ENCODE measurements at places on chromosomes 3 and 15.

- peak; percentile 90 for DNase-seq
Measured at GRCh38 chr15:90934949-90935751, at the start of gene UNC45A. Gene UNC45A (plus strand): TSS chr15:90935285. CDS start chr15:90935325, 40 bp downstream.

DNA sequence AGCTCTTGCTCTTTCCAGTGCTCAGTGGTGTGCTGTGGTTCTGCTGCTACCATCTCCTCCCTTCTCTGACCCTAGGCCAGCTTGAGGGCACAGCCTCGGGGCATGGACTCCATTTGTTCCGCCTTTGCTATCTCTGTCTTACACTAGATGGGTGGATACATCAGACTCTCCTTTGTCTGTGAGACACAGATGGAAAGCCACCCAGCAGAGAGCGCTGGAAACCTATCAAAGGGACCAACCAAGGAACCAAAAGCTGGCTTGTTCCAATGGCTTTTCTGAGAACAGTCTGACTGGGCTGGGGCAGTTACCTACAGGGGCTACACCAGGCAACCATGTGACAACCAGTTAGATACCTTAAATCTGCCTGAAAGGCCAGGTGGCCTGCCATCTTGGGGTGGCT lies 63.8 kb downstream of the NPTN start:
- peak; percentile 70 for DNase-seq

- no peak for DNase-seq
Measured at GRCh38 chr3:108208831-108209230, 13.4 kb downstream of the IFT57 start.

DNA sequence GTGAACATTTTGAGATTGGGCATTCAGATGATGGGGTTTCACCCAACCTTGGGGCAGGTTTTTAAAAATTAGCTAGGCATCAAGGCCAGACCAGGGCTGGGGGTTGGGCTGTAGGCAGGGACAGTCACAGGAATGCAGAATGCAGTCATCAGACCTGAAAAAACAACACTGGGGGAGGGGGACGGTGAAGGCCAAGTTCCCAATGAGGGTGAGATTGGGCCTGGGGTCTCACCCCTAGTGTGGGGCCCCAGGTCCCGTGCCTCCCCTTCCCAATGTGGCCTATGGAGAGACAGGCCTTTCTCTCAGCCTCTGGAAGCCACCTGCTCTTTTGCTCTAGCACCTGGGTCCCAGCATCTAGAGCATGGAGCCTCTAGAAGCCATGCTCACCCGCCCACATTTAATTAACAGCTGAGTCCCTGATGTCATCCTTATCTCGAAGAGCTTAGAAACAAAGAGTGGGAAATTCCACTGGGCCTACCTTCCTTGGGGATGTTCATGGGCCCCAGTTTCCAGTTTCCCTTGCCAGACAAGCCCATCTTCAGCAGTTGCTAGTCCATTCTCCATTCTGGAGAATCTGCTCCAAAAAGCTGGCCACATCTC lies 6.1 kb downstream of the RHO start:
- no peak for DNase-seq

DNA sequence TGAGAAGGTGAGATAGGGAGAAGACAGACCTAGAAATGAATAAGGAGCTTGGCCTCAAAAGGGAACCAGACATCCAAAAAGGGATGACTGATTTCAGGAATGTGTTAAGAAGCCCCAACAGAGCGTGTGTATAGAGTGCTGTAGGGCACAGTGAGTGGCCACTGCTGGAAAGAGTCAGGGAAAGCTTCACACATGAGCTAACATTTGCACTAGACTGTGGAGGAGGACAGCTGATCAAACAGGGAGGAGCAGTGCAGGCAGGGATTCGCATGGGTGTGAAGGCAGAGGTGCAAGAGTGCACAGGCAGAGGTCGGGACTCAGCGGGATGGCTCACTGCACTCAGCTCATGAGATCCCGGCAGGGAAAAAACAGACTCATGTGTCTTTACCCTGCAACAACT lies 61.8 kb downstream of the NPTN start:
- no peak for DNase-seq

GRCh38 chr3:42302924-42303634 lies 37.1 kb upstream of the CCK start:
- no peak for DNase-seq

- no peak for DNase-seq
Measured at GRCh38 chr15:31247404-31247803, 79.2 kb upstream of the KLF13 start.

DNA sequence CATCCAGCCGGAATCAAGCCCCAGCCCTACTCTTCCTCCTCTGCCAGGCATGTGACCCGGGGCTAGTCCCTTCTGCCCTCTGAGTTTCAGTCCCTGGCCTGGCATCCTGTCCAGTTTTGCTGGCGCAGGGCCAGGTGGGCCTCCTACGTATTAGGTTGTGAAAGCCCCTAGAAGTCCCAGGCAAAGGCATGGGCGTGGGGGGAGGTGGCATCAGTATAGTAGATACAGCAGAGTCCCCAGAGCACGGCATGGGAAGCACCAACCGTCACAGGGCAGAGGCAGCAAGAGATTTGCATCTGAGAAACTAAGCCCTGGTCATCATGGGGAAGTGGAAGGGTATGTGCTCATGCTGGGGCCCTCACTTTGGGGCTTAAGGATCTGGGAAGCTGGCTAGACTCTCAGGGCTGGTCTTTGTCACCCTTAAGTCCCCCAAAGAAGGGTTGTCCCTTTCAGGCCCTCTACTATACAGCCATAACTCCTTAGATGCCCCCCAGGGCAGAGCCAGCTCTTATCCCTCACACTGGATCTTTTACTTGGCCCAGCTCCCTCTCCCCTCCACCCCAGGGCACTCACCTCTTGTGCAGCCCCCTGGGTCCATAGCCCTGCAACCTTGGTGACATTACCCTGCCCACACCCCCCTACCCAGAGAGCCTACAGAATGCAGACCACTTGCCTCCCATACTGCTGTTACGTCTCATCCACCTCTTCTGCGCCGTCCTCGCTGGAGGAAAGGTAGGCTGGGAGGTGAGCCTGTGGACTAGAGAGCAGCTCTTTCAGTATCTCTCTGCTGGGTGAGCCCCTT lies 11.3 kb downstream of the NBEAL2 start:
- DNase-seq: no peak

GRCh38 chr15:40751745-40752144 lies 3.3 kb downstream of the RMDN3 start:
- no peak for DNase-seq

- DNase-seq: peak; percentile 55
Measured at GRCh38 chr3:42443819-42444436, 33.5 kb upstream of the LYZL4 start.

DNA sequence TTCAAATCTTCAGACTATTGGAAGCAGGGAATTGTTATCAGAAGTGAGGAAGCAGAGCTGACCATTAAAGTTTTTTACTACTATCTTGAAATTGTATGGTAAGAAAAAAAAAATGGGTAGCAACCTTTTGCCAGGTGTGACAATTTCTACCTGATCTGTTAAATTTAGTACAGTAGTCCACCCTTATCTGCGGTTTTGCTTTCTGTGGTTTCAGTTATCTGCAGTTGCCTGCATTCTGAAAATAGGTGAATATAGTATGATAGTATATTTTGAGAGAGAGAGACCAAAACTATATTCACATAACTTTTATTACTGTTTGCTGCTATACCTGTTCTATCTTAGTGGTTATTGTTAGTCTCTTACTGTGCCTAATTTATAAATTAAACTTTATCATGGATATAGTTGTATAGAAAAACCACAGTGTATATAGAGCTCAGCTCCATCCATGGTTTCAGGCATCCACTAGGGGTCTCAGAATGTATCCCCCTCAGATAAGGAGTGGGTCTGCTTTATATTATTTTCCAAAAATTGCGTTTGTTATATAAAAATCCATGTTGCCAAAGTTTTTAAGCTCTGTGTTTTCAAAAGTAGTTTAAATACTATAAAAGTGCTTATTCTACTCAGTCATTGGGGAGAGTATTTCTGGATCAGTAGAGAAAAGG lies 69.9 kb downstream of the PTPRG start:
- no peak for DNase-seq

DNA sequence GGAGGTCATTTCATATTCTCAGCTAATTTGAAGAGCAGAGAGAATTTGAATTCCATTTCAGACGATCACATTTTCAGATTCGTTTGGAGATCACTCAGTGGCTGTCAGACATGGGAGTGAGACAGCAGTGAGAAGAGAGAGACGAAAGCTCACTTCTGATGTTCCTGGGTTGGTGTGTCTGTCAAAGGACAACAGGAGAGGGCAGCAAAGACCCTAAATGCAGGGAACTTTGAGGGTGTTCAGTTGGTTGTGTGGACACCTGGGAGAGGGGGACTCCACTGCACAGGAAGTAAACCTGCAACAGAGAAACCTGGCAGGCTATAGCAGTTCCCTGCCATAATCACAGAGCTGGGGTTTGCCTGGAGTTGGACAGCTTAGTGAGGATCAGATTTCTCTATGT lies 675.1 kb downstream of the SQOR start:
- no peak for DNase-seq

- no peak for DNase-seq
Measured at GRCh38 chr3:56012721-56013120, 455.5 kb downstream of the ERC2 start.

DNA sequence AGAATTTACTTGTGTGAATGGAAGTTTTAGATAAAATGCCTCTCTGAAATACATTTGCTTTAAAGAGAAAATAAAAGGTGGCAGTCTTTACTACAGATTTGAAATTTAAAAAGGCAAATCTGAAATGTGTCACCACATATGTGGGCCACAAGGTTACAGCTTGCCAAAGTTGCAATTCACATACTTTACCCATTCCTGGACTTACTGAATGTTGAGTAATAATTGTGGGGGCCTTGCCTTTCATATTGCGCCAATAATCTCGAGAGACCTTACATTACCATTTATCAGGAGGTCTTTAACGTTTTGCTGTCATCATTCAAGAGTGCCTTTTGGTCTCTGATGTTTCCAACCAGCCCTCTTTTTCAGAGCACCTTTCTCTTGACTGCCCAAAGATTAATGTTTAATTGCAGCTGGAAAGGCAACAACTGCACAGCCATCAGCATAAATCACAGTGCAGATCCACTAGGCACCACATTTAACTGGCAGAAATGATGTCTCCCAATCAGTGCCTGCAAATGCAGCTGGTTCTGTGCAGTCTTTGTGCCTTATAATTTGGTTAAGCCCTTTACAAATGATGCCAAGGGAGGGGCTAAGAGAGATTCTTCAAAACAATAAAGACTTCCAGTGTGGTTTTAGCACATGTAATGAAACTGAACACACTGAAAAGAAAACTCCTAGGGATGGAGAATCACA lies 206.8 kb downstream of the MAGI1 start:
- no peak for DNase-seq

GRCh38 chr3:58116985-58117384 lies 93.8 kb downstream of the DNASE1L3 start:
- DNase-seq: no peak

DNA sequence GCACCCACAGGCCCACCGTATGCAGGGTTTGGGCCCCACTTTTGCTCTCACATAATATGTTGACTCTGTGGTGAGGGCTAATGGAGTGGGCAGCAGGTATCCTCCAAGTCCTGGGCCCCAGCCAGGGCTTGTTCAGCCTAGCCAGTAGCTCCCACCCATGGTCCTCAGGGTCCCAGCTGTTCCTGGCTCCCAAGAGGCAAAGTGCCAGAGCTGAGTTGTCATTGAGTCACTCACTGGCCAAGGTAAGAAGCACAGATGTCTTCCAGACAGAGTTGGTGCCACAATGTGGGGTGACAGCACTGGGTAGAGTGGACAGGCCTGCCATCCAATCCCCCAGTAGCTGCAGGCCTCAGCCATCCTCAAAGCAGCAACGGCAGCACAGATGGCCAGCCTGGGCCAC lies 4.3 kb downstream of the SHF start:
- no peak for DNase-seq

- DNase-seq: no peak
Measured at GRCh38 chr3:54235998-54236397, 113.6 kb downstream of the CACNA2D3 start.

GRCh38 chr15:69305933-69306568 lies 7.3 kb downstream of the PAQR5 start:
- no peak for DNase-seq

DNA sequence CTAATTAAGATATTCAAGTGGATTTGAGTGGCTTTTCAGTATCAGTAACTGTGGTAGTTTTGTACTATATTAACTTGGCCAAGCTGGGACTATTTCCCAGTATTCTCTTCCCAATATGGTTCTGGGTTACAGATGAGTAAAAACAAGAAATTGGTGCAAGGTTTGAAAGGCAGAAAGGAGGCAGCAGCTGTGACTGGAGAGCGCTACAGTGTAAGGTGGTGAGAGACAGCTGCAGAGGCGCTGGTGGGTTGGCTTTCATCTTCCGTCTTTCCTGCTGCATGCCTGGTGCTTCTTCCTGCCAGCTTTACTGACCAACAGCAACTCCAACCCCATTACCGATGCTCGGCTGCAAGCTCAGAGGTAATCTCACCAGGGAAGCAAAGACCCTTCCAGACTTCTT lies 9.8 kb downstream of the DPH3 start:
- DNase-seq: no peak

DNA sequence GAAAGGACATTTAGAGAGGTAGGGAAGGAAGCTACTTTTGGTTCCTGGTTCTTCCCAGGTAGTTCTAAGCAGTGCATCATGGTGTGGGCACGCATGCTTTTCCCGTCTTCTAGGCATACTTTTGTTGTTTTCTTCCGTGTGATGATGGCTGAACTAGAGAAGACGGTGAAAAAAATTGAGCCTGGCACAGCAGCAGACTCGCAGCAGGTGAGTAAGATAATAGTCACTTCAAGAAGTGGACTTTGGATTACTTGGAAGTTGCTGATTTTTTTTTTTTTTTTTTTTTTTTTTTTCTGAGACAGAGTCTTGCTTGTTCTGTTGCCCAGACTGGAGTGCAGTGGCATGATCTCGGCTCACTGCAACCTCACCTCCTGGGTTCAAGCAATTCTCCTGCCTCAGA lies 17.9 kb downstream of the FANCD2OS start:
- DNase-seq: no peak

GRCh38 chr3:149871855-149872254 lies 58.8 kb downstream of the RNF13 start:
- no peak for DNase-seq

- no peak for DNase-seq
Measured at GRCh38 chr3:43153216-43154083, 47.6 kb upstream of the POMGNT2 start.

- no peak for DNase-seq
Measured at GRCh38 chr3:53612508-53612907, 118.1 kb downstream of the CACNA1D start.

- no peak for DNase-seq
Measured at GRCh38 chr3:185335799-185336198, 27.1 kb upstream of the MAP3K13 start.

DNA sequence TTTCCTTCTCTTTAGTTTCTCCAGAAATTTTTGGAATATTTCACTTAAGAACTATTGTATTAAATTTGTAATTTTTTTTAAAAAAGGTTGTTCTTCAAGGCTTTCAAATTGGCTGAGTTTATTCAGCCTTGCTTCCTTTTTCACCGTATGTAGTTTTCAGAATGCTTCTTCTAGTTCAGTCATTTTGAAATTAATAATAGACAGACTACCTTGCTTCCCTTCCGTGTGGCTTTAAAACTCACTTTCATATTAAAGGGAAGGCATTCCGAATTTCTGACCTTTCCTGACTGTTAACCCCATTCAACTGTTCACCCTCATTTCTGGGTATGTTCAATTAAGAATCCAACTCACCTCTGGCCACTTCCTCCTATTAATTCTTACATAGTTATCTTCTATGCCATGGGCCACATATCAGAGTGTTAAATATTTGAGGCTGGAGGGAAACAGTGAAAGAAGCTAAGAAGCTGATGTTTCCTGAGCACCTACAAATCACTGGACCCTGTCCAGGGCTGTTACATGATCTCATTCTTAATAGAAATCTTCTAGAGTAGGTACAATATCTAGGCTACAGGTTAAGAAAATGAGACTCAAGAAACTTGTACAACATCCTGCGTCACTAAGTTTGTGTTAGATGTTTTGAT lies 237.5 kb downstream of the P3H2 start:
- DNase-seq: no peak
